ENCODE measurements at places on chromosomes 16 and 17.

DNA sequence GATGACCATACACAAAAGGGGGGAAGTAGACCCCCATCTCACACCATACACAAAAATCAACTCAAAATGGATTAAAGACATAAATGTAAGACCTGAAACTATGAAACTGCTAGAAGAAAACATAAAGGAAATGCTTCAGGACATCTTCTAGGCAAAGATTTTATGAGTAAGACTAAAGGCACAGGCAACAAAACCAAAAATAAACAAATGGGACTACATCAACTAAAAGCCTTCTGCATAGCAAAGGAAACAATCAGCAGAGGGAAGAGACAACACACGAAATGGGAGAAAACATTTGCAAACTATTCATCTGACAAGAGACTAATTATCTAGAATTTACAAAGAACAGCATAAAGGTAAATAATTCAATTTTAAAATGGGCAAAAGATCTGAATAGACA lies 152.1 kb downstream of the AXIN2 start:
- no peak overlapping the region for H3K4me3 ChIP-seq
- no peak for DNase-seq
- peaks cover 15% of the 10 kb centered on the region for H3K27me3 ChIP-seq
- H3K27ac ChIP-seq, result no peak overlapping the region

GRCh38 chr17:82160075-82160474 lies 52.6 kb downstream of the CCDC57 start:
- no peak overlapping the region for H3K27ac ChIP-seq
- DNase-seq, result no peak
- H3K27me3 ChIP-seq, result no peaks in the 10 kb centered on the region
- no peak overlapping the region for H3K4me3 ChIP-seq
- H3K4me1 ChIP-seq, result peaks cover 3% of the 10 kb centered on the region
- H3K36me3 ChIP-seq, result peaks cover 15% of the 10 kb centered on the region

- DNase-seq, result peak; percentile 88
- H3K27ac ChIP-seq, result peak overlapping the region; percentile 17
- H3K27me3 ChIP-seq, result peaks cover 11% of the 10 kb centered on the region
- H3K36me3 ChIP-seq, result no peaks in the 10 kb centered on the region
- no peak overlapping the region for H3K4me3 ChIP-seq
Observed at GRCh38 chr16:80526418-80527061, 14.3 kb upstream of the DYNLRB2 start.

DNA sequence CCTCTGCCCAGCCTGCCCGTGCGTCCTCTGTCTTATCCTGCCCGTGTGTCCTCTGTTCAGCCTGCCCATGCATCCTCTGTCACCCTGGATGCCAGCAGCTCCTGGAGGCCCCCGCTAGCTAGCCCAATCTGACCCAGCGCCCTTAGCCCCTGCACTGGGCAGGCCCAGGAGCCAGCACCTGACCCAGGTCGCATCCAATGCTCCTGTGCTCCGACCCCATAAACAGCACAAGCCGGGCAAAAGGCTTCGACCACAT lies 13.1 kb downstream of the CDH15 start:
- H3K27ac ChIP-seq, result no peak overlapping the region
- no peaks in the 10 kb centered on the region for H3K27me3 ChIP-seq
- DNase-seq, result no peak
- H3K4me3 ChIP-seq, result no peak overlapping the region
- no peaks in the 10 kb centered on the region for H3K36me3 ChIP-seq
- peaks cover 3% of the 10 kb centered on the region for H3K4me1 ChIP-seq

DNA sequence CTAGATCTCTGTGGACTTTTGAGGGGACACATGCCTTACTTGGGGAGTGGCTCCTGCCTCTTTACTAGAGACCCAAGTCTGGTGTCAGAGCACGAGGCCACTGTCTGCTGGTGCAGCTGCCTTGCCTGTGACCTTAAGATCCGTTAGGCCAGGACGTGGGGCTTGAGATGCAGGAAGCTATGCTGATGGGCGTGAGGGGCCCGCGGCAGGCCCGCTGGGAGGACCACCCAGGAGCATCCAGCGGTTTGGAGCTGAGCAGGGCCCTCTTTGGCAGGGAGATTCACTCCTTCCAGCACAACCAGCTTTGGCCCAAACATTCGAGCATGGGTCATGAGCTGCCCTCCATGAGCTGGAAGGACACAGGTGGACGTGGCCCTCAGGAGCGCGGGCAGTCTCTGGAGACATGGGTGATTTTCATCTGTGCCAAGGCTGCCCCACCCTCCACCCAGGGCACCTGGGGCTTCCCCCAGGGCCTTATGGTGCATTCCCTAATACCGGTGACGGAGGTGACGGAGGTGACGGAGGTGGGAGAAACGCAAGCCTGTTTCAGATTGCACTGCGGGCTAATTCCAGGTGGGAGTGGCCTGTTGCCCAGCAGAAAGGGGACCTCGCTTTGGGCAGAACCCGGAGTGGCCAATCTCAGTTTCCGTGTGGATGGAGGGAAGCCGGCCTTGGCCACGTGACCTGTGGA lies 12.7 kb downstream of the LGALS3BP start:
- peaks cover 20% of the 10 kb centered on the region for H3K36me3 ChIP-seq
- no peak for DNase-seq
- peaks cover 8% of the 10 kb centered on the region for H3K4me1 ChIP-seq
- no peaks in the 10 kb centered on the region for H3K27me3 ChIP-seq
- no peak overlapping the region for H3K4me3 ChIP-seq
- H3K27ac ChIP-seq, result no peak overlapping the region

GRCh38 chr16:53953336-53953735 lies 249.4 kb downstream of the FTO start:
- peaks cover 5% of the 10 kb centered on the region for H3K36me3 ChIP-seq
